ENCODE measurements at places on chromosomes 7 and 10. TPM values are rescaled to one million over a fixed set of nuclear protein-coding genes. Genes with fewer than 3 reads are reported as not detected.

The STAM gene
- 22.0 TPM for total RNA-seq

The RAMP3 gene
- not detected for total RNA-seq

The PTN gene
- 21.5 TPM for total RNA-seq

The ARHGEF5 gene
- total RNA-seq: 34.5 TPM

The PLXNA4 gene
- not detected for total RNA-seq

The FXYD4 gene
- total RNA-seq: not detected

The UTF1 gene
- not detected for total RNA-seq

The ZNF804B gene
- total RNA-seq: not detected

The ZNF22 gene
- total RNA-seq: 17.8 TPM

All from epithelial cell of proximal tubule (primary cell).